ENCODE measurements at places on chromosomes 11 and 22.

GRCh38 chr11:106925245-106925644, 93.0 kb downstream of the GUCY1A2 start:
- DNase-seq = no peak

- peak; percentile 87 for DNase-seq
Measured at GRCh38 chr11:118338637-118339061, 3.9 kb downstream of the CD3D start.

GRCh38 chr11:100635194-100635593, 51.9 kb upstream of the ARHGAP42 start:
- no peak for DNase-seq

GRCh38 chr11:14306481-14306880, 52.5 kb downstream of the RRAS2 start:
- DNase-seq = no peak

GRCh38 chr11:11363674-11364073, 10.6 kb upstream of the CSNK2A3 start:
- no peak for DNase-seq

DNA sequence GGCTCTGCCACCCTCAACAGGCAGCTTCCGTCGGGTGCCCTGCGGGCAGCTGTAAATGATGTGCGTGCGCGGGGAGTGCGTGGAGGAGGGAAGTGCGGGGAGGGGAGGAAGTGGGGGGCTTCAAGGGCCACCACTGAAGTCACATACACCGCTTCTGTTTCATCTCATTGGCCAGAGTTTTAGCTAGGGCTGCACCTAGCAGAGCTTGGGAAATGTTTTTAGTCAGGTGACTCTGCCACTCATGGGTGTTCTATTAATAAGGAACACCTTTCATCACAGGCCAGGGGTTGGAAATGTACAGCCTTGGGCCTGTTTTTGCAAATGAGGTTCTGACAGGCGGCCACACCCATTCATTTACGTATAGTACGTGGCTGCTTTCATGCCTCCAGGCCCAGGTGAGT, 14.6 kb downstream of the FAM118A start:
- DNase-seq = no peak

DNA sequence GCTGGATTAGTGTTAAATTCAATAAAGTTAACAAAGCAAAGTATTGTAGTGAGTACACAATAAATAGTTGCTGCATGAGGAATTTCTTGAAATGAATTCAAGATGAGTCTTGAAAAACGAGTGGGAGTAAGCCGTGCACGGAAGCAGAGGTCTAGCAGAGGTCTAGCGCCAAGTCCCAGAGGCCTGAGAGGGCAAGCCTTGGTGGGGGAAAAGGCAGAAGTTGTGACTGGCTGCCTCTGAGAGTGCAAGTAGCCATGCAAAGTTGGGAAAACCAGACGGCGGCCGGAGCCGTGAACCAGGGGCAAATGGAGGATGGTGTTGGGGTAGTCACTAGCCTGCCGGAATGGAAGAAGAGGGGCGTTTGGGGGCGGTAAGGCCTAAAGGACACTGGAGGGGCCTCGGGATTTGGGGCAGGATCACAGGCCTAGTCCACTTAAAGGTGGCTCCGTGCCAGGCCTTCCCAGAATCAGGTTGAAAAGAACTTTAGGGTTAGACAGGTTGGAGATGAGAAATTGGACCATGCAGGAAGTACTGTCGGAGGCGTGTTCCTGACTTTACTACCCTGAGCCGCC, 379 bp upstream of the SLC3A2 start:
- peak; percentile 3 for DNase-seq

DNA sequence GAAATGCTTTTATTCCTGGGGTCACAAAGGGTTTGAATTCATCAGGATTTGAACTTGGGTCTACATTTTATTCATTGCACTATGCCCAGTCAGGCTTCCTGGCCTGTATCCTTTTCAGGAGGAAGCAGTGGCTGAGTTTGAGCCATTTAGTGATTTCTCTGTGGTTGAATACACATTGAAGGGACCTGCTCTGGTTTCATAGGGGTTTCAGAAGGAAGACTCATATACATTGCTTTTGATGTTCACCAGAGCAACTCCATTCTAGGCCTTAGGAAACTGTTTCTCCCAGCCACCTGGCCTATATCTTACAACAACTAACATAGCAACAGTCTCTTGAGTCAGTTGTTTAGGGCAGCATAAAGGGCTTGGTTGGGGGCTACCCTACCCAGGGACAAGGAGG, 165.7 kb downstream of the INSC start:
- DNase-seq = no peak

DNA sequence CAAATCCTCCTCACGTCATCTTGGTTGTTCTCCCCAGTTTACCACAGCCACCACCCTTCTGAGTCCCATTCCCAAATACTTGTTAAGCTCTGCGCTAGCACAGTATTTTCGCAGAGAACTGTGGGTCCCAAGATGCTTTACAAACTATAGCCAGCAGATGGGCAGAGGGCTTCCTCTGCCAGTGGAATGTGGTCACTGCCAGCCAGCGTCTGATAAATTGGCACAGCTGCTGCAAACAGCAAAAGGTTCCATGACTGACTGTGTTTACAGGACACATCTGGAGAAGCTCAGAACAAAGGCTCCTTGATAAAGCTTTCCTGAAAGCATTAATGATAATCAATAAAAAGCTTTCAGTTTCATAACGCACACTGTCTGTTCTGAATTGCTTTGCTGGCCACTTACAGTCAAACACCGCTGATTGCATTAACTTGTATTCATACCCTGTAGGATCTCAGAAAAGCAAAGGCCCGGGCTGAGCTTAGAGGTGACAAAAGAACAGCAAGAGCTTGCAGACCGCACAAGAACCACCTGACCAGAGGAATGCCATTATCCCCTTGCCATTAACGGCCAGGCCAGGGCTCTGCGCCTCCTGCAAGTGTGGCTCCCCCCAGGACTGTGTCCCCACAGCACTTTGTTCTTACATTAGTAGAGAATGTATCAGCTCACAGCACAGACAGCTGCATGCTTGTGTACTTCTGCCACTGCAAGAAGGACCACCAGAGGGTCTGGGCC, 120.6 kb downstream of the MICAL3 start:
- no peak for DNase-seq

DNA sequence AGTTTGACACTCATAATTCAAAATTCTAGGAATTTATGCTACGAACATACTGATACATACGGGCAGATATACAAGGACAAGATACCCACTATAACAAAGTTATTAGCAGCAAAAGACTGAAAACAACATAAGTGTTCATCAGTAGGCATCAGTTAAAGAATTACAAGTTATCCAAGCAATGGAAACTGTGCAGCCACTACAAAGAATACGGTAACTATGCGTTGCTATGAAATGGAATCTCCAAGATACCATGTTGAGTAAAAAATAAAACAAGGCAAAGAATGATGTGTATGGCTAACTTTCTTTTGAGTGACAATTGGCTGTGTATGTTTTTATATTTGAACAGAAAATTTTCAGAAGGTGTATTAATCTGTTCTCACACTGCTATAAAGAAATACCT, 151.7 kb downstream of the ADAMTS15 start:
- DNase-seq = no peak

DNA sequence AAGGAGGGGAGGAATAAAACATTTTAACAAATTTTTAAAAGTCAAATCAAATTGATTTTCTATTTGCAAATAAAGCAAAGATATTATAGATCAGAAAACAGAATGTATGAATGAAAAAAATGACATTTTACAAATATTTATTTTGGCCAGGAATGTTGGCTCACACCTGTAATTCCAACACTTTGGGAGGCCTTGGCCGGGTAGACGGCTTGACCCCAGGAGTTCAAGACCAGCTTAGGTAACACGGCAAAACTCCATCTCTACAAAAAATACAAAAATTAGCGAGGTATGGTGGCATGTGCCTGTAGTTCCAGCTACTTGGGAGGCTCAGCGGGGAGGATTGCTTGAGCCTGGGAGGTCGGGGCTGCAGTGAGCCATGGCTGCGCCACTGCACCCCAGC, 18.2 kb downstream of the THAP12 start:
- no peak for DNase-seq

GRCh38 chr22:39439170-39439569, 17.6 kb upstream of the MGAT3 start:
- no peak for DNase-seq

DNA sequence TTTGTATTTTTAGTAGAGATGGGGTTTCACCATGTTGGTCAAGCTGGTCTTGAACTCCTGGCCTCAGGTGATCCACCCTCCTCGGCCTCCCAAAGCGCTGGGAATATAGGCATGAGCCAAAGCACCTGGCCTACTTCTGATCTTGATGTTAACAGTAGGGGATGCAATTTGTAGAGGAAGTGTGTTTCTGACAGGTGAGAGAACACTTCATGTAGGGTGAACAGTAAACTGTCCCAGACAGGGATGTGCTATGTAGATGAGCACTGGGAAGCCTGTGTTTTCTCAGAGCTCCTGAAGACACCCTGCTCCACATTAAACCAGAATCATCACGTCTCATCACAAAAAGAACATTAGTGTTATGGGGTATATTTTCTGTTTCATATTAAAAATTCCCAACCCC, 45.1 kb downstream of the UBASH3B start:
- DNase-seq = no peak

- DNase-seq = peak; percentile 64
Measured at GRCh38 chr11:61967924-61968757, 707 bp upstream of the FTH1 start.

GRCh38 chr22:45878901-45879551, 97.9 kb downstream of the WNT7B start:
- DNase-seq = no peak

DNA sequence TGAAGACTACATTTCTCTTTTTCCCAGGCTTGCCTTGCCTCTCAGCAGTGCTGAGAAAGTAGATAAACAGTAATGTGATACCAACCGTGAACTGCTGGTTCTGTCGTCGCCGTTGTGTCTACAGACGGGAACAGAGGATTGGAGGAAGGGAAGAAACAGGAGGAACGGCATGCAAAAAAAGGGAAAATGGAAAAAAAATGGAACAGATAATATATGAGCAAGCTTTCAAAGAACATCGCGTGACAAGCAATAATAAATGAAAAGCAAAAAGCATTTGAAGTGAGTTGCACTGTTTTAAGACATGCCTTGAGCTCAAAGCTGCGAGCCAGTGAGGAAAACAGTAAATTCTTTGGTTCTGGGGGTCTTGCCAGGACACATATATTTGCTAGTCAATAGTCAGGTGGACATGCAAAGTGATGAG, 305.9 kb downstream of the CADM1 start:
- no peak for DNase-seq

Data from CD4-positive, alpha-beta T cell treated with Interferon gamma for 1 hour (primary cell).